CD4-positive, alpha-beta T cell treated with Interleukin-12 subunit alpha and Interleukin-12 subunit beta, for 1 hour (primary cell): ENCODE measurements at places on chromosomes 4 and X.

DNA sequence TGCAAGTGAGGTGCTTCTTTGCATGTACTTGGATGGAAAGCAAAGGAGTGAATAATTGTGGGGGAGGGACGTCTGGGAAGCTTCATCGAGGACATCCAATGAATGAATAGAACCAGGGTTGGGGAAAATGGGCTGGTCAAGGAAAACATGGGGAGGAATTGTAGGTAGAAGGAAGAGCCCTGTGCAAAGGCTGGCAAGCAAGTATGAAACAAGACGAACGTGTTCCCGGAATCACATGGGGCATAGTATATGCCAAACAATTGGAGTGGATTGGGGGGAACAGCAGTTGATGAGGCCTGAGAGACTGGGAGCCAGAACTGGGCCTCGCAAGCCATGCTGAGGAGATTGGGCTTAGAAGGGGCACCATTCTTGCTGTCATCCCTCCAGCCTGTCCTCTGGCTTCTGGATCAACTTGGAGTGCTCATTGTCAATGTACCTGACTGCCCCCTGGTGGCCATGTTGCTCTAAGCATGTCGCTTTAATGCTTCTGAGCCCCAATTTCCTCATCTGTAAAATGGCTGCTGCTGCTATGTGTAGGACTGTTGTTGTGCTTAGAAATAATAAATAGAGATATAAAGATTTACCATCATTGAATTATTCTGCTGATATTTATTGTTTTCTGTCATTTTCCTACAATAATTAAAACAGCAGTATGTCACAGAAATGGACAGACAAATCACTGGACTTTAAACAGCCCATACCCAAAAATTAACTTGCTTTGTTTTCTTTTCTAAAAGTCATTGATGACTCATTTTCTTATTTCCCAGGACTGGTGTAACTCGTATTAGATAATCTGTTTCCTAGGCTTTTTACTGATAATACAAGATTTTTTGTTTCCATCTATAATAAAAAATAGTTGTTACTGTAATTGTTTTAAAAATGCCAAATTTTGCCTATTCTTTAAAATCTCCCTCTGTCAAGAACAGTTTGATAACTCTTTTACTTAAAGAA lies 66.4 kb downstream of the JADE3 start:
- DNase-seq = peak; percentile 67

- no peak for DNase-seq
These were observed 175.3 kb downstream of the BCOR start for GRCh38 chrX:39922488-39922887.

- DNase-seq = no peak
These were observed 291.0 kb upstream of the CPEB2 start for GRCh38 chr4:14711259-14711658.

GRCh38 chrX:153526042-153526441 lies 8.6 kb downstream of the ATP2B3 start:
- DNase-seq = no peak

GRCh38 chr4:139243448-139244365 lies 36.3 kb downstream of the MGARP start:
- no peak for DNase-seq

DNA sequence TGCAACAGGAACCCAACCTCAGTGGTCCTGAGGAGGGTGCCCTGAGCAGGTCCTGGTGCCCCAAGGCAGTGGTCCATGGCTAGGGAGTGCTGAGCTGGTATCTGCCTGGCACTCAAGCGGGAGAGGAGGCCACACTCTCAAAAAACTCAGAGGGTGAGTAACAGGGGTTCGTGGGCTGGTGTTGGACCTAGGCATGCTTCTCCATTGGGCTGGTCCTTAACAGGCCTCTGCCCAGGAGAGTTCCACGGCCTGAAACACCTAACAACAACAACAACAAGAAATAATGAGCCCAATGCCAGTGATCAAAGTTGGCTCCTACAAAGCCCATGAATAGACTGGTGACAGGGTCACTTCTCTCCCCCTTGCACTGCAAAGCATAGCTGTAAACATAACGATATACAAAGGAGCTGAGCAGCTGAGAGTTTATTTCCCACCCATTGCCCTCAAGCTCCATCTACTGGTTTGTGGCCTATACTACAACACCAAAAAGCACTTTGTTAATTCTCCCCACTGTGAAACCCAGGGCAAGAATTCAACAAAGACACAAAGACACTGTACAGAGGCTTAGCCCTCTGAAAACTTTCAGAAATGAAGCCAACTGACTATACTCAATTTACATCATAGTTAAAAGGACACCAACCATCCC lies 736.1 kb upstream of the ADGRL3 start:
- no peak for DNase-seq

DNA sequence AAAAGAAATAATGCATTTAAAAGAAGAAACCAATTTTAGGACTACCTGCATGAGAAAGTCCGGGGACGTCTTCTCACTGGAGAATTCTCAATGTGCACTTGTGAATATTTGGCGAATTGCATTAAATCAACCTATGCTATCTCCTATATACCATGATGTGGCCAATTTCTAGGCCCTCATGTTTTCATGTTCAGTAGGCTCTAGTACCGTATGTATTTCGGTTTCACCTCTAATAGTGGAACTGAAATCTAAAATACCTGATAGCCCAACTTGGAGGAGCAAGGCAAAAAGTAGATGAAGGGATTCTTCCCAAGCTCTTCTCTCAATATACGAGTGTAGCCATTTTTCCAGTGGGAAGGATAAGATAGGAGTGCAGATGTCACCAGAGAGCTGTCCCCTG lies 11.4 kb upstream of the FGF2 start:
- DNase-seq = no peak

- DNase-seq = no peak
These were observed 1.1 kb upstream of the SEPTIN6 start for GRCh38 chrX:119693996-119694451.

GRCh38 chrX:356385-357034 lies 30.2 kb downstream of the PPP2R3B start:
- DNase-seq = no peak

DNA sequence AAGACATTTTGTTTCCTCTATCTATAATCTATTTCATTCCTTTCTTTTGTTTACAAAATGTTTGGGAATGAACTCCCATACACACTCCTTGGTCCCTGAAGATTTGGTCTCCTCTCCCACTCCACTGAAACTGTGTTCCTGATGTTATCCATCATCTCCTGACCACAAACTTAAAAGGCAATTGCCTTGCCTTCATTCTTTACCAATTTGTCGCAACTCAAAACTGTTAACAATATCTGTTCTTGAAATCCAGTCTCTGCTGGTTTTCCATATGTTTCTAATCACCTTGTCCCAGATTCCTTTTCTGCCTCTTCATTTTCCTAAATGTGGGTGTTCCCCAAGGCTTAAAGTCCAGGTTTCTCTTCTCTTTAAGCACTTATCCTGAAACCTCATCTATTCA lies 262.2 kb upstream of the TTC29 start:
- DNase-seq = no peak

DNA sequence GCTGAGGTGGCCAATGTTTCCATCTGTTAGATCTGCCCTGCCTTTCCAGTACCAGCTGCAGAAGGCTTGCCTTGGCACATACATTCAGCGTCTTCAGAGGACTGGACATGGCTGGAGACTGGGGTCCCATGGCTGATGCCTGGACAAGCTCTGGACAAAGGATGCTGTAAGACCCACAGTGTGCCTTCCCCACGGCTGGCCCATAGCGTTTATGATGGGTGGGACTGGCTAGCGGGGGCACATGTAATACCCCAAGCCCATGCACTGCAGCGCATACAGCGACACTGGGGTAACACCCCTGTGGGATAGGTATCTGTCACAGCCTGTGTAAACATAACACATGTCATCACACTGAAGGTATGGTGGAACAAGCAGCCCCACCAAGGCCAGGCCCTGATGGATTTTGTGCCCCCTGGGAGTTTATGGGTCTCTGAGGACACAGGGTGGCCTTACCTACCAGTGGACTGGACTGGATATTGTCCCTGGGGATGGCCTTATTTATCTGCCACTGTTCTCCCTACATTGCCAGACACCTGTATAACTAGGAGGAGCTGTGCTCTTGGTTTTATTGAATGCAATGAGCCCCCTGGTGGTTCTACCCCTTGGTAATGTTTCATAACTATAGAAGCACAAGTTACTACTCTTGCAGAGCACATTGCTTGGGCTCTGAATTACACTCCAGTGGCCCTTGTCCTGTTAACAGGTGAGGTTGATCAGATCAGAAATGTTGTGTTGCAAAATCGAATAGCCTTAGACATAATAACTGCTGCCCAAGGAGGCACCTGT lies 34.3 kb upstream of the TACR3 start:
- DNase-seq = no peak

- DNase-seq = no peak
These were observed 552.9 kb upstream of the EPHA5 start for GRCh38 chr4:66223068-66223703.

GRCh38 chr4:109690690-109691410 lies 12.4 kb downstream of the CASP6 start:
- peak; percentile 36 for DNase-seq

DNA sequence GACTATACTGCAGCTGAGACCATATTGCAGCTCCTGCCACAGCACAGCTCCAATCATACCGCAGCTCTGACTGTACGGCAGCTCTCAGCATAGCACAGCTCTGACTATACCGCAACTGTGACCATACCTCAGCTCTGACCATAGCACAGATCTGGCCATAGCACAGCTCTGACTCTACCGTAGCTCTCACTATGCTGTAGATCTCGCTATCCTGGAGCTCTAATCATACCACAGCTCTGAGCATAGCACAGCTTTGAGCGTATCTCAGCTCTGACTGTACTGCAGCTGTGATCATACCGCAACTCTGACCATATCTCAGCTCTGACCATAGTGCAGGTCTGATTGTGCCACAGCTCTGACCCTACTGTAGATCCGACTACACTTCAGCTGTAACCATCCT lies 139.2 kb downstream of the ASMT start:
- DNase-seq = no peak

GRCh38 chrX:32185160-32185559 lies 1026.2 kb downstream of the DMD start:
- no peak for DNase-seq

- no peak for DNase-seq
These were observed 84.6 kb upstream of the PPP2R3B start for GRCh38 chrX:471281-471680.

GRCh38 chrX:120379937-120380681 lies 18.2 kb downstream of the ATP1B4 start:
- no peak for DNase-seq

GRCh38 chr4:88017516-88018297 lies 10.3 kb downstream of the PKD2 start:
- DNase-seq = no peak

DNA sequence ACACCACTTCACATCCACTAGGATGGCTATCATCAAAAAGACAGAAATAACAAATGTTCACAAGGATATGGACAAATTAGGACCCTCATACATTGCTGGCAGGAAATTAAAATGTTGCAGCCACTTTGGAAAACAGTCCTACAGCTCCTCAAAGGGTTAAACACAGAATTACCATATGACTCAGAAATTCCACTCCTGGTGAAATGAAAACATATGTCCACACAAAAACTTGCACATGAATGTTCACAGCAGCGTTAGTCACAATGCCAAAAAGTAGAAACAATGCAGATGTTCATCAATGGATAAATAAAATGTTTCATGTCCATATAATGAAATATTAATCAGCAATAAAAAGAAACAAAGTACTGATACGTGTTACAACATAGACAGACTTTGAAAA lies 15.1 kb downstream of the S100G start:
- DNase-seq = no peak
